Activated T-helper 17 cell treated with anti-CD3 and anti-CD28 coated beads, Interleukin-2, amount 50 U/mL, for 72 hours (primary cell): ENCODE measurements at places on chromosomes 5 and 9.

DNA sequence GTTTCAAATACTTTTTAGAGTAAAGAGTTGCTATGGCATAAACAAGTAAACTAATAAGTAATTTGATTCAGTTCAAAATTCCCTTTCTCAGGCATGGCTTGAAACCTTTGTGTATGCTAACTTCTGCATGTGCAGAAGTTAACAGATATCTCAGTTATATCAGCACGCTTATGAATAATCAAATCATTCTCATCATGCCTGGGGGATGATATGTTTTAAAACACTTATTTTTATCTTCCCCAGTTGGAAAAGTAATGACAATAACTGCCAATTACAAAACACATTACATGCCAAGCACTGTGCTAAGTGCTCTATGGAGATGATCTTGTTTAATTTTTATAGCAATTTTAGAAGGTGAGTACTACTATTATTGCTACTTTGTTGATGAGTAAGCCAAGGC is 146.4 kb downstream of the YIPF5 start:
- ATAC-seq = no peak

GRCh38 chr5:155406815-155407214 is 393.3 kb downstream of the KIF4B start:
- no peak for ATAC-seq

DNA sequence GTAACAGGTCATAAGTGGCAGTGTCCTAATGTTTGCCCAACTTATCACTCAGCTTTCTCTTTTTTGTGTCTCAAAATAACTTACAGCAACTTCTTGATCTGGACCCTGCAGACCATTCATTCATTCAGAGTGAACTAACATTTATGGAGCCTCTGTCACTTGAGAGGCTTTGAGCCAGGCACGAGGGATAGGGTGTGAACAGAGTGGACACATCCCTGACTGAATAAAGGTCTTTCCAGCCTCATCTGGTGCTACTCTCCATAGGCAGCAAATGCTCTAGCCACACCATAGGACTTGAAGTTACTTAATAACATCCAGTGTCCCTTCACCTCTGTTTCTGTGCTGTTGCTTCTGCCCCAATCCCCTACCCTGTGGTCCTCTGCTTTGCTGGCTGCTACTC is 212.1 kb upstream of the FBN2 start:
- no peak for ATAC-seq

DNA sequence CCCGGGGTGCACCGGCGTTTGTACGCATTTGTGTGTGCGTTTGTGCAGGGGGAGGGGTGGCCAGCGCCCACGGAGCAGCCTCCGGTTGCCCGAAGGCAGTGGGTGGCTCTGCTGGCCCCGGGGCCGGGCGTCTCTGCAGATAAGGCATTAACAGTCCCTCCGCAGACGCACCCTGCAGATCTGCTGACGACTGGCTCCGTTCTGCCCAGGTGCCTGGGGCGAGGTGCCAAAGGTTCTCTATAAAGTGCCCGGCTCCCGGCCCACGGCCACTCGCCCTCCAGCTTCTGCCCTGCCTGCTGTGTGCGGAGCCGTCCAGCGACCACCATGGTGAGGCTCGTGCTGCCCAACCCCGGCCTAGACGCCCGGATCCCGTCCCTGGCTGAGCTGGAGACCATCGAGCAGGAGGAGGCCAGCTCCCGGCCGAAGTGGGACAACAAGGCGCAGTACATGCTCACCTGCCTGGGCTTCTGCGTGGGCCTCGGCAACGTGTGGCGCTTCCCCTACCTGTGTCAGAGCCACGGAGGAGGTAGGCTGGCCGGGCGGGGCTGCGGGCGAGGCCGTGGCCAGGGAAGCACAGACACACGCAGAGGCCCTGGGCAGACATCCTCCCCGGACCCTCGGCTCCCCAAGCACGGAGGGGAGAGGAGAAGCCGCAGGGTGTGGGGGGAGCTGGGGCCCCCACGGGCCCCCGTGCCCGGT is at the start of gene SLC6A19:
TSS of gene SLC6A19 (plus strand) at position 269 of the 699 bp plus-strand sequence. CDS start at position 325, 56 bp downstream.
- no peak for ATAC-seq

GRCh38 chr9:116717150-116717549 is 30.0 kb downstream of the TRIM32 start:
- ATAC-seq = no peak

DNA sequence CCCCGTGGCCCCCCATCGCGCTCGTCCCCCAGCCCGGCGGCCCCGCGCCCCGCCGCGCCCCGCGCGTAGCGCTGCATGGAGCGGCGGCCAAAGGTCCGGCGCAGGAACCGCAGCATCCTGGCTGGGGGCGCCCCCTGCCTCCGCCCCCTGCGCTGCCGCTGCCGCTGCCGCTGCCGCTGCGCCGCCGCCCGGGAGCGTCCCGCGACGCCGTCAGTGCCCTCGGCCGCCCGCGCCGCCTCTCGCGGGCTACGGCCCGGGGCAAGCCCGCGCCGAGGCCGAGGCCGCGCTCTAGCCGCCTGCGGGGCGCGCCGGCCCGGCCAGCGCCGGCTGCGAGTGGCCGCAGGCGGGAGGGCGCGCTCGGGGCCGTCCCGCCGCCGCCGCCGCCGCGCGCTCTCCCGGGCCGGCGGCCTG is 523 bp downstream of the EPB41L4B start:
- peak; percentile 16 for ATAC-seq

- peak; percentile 92 for ATAC-seq
Measured at GRCh38 chr9:131839281-131840084, 99.6 kb upstream of the RAPGEF1 start.

DNA sequence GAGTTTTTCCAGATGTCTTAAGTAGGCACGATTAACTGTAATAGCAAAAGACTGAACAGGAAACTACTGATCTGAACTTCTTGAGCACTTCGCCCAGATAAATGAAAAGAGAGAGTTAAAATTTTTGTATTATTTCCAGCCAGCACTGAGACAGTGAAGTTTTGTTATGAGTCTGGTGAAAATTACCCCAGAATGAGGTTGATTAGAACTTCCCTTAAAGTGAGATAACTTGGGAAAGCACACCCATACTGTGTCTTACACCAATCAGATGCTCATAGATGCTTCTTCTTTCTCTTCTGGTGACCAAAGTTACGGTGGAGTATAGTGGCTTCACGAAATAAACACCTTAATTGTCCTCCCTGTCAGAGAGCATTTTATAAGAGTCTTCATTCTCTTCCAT is 131.8 kb upstream of the SLC12A2 start:
- ATAC-seq = no peak

DNA sequence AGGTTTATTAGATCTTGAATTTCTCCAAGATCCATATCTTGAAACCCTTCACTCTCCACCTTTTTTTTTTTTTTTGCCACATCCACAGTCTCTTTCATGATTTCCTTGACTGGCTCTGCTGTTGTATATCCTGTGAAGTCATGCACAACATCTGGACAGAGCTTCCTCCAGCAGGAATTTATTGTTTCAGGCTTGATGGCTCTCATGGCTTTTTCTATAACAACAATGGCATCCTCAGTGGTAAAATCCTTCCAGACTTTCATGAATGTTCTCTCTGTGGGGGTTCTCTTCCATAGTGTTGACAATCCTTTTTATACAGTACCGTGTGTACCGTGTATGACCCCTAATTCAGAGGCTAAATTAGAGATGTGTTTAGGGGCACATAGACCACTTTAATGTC is 24.0 kb downstream of the RANBP17 start:
- ATAC-seq = no peak

DNA sequence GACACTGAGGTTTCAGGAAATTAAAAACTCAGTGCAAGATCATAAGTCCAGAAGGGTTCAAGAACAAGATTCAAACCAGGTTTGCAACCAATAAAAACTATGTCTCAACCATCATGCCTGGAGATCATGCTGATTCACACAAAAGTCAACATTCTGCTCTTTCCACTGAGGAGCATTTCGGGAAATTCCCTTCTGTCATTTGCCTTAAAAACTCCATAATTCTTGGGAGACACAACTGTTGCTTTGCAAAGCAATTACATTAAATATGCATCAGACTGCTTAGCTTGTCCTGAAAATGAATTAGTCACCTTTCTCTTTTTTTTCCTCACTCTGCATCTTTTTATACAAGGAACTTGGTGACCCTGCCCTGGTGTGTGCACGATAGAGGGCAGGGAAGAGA is 275.9 kb upstream of the ZNF462 start:
- no peak for ATAC-seq

DNA sequence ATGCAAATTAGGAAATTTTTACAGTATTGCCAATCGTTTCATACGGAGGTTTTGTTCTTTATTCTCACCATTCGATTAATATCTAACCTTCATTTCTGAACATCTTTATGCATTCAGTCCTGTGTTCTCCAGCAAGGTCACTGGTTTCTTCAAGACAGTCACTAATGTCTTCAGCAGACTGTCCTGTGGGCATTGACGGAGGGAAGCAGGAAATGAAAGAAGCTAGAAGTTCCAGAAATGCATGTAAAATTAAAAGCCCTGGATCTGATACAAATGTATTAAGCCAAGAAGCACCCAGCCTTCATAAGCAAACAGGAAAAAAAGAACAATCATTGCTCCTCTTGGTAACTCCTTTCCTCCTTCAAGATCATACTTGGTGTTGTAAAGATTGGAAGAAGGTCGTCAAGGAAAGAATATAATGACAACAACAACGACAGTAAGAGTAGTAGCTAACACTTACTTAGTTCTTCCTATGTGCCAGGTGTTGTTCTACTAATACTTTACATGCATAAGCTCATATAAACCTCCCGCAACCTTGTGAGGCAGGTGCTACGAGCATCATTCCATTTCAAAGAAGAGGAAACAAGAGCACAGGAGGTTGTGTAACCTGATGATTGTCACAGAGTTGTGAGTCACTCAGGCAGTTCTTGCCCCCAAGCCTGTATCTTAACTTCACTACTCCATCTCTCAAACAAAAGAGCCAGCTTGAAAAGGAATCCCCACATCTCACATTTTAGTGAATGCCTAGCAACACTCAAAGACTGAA is 59.9 kb upstream of the CER1 start:
- ATAC-seq = no peak

DNA sequence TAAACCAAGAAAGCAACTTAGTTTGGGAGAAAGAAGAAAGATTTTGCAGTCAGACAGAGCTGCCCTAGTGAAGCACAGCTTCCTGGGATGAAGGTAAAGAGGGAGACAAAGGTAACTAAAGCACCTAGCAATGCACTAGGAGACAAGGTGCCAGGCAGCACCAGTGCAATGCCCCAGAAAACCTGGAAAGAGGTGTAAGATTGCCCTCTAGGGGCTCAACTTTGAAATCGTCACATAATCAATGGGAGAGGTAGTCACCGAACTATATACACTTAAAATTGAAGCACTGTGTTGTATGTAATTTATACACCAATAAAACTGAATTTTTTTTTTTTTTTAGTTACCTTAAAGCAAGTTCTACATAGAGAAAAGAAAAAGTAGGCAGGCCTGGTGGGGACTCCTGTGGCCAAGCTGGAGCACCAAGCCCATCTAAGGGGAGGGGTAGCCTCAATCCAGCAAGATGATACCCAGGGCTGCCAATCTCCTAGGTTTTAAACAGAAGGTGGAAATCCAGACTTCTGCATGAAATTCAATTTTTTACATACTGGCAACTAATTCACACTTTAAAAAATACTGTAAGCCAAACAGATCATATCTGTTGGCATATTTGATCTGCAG is 48.2 kb downstream of the CDK5RAP2 start:
- no peak for ATAC-seq

DNA sequence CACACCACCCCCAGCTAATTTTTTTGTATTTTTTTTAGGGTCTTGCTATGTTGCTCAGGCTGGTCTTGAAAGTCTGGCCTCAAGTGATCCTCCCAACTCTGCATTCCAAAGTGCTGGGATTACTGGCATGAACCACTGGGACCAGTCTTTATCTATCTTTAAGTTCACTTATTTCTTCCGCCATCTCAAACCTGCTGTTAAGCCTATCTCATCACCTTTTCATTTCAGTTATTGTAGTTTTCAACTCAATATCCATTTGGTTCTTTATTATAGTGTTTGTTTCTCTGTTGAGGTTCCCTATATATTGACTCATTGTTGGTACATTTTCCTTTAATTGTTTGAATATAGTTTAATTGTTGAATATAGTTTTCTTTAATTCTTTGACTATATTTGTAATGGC is 48.1 kb downstream of the GALNT12 start:
- no peak for ATAC-seq

GRCh38 chr9:103364753-103365152 is 369.6 kb downstream of the CYLC2 start:
- ATAC-seq = no peak

GRCh38 chr9:38079461-38080031 is 10.5 kb upstream of the SHB start:
- ATAC-seq = no peak

- ATAC-seq = no peak
Measured at GRCh38 chr9:19994296-19994695, 205.5 kb upstream of the SLC24A2 start.

- ATAC-seq = no peak
Measured at GRCh38 chr9:8143677-8144076, 344.1 kb upstream of the DMAC1 start.

DNA sequence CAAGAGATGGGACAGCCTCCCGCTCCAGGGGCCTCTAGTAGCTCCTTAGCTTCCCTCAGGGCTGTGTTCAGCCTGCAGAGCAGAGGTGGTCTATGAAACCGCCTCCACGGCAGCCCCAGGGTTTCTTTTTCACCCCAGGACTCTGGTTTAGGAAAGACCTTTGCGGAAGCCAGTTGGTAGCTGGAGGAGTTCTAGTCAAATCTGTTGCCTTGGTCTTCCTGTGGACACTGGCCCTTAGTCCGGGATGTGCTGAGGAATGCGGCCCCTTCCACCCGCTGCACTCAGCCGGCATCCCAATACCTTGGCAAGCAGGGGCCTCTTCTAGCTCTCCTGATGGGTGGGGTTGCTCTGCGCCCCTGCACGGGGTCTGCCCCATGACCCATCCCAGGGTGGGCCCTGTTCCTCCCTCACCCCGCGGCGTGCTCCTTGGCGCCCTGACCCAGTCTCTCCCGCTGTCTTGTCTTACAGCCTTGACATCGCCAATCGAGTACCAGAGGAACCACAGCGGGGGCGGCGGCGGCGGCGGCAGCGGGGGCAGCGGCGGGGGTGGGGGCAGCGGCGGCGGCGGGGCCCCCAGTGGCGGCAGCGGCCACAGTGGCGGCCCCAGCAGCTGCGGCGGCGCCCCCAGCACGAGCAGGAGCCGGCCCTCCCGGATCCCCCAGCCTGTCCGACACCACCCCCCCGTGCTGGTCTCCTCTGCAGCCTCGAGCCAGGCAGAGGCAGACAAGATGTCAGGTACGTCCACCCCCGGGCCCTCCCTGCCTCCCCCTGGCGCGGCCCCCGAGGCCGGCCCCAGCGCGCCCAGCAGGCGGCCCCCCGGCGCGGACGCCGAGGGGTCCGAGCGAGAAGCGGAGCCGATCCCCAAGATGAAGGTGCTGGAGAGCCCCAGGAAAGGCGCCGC is 94.3 kb upstream of the OTULINL start:
- no peak for ATAC-seq

DNA sequence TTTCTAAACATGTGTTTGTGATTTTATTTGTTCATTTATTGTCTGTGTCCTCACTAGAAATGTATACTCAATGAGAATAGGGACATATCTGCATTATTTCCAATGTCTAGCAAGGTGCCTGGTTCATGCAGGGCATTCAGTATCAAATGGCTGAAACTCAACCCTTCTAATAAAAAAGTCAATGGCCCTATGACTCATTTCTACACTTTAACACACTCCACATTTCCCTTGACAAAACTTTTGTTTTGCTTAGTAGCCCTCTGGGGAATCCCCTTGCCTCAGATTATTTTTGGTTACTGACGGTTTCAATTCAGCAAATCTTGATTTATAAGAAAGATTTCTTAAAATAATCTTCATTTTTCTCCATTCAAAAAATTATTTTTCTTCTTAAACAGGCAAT is 206.0 kb upstream of the DMRTA1 start:
- peak; percentile 75 for ATAC-seq
